ENCODE measurements at places on chromosomes 2 and 18. TPM values are rescaled to one million over a fixed set of nuclear protein-coding genes. Genes with fewer than 3 reads are reported as not detected.

The CNGA3 gene
- 0.57 TPM for polyA plus RNA-seq

The ASAP2 gene
- polyA plus RNA-seq = 18.8 TPM

The ACMSD gene
- 0.34 TPM for polyA plus RNA-seq

The COL4A4 gene
- 0.08 TPM for polyA plus RNA-seq

The ZRANB3 gene
- 8.0 TPM for polyA plus RNA-seq

The PRKCE gene
- 4.6 TPM for polyA plus RNA-seq

The ATIC gene
- 50.8 TPM for polyA plus RNA-seq

The NABP1 gene
- 16.0 TPM for polyA plus RNA-seq

The SGPP2 gene
- 1.4 TPM for polyA plus RNA-seq

The MARCO gene
- 1.4 TPM for polyA plus RNA-seq

The UGT1A5 gene
- polyA plus RNA-seq = not detected

The IHH gene
- not detected for polyA plus RNA-seq

The LINC00305 gene
- polyA plus RNA-seq = not detected

The SP140L gene
- 7.7 TPM for polyA plus RNA-seq

DNA sequence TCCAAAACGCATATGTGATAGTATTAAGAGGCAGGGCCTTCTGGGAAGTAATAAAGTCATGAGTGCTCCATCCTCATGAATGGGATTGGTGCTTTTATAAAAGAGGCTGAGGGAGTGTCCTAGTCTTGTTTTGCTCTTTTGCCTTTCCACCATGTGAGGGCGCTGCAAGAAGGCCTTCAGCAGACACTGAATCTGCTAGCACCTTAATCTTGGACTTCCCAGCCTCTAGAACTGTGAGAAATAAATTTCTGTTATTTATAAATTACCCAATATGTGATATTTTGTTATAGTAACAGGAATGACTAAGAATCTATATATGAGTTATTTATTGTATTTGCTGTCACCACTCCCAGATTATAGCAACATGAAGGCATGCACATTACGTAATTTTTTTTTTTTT lies 63.5 kb downstream of the PLA2R1 start:
- DNase-seq = no peak

GRCh38 chr18:61782545-61782944 lies 110.3 kb downstream of the RNF152 start:
- no peak for DNase-seq

GRCh38 chr2:181183878-181184542 lies 203.6 kb downstream of the UBE2E3 start:
- no peak for DNase-seq

DNA sequence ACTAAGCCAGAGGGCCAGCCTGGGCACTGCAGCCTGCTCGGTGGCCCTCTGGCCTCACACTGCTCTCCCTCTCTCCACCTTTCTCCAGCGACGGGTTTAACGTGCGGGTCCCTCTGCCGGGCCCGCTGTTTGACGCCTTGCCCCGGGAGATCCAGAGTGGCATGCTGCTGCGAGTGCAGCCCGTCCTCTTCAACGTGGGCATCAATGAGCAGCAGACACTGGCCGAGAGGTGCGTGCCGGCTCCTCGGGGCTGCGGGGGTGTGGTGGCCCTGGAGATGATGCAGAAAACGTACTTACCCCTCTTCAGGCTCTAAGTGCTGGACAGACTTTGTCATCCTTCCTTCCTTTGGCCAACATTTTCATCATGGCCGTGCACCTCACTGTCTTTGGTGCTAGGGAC lies 42.4 kb downstream of the COA5 start:
- no peak for DNase-seq

GRCh38 chr18:35326695-35327387 lies 17.4 kb downstream of the ZNF24 start:
- DNase-seq = no peak

GRCh38 chr2:101619191-101619591 lies 78.3 kb upstream of the MAP4K4 start:
- DNase-seq = no peak

DNA sequence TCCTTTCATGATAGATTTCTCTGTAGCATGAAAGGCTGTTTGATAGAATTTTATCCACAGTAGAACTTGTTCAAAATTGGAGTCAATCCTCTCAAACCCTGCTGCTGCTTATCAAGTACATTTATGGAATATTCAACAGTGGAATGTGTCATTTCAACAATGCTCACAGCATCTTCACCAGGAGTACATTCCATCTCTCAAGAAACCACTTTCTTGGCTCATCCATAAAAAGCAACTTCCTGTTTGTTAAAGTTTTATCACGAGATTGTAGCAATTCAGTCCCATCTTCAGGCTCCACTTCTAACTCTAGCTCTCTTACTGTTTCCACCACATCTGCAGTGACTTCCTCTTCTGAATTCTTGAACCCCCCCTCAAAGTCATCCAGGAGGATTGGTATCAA lies 29.4 kb downstream of the PDCL3 start:
- DNase-seq = no peak

- no peak for DNase-seq
These were observed 80.1 kb downstream of the SOCS6 start for GRCh38 chr18:70368903-70369302.

- no peak for DNase-seq
These were observed 381.8 kb upstream of the NRXN1 start for GRCh38 chr2:51413726-51414125.

- peak; percentile 50 for DNase-seq
These were observed 43.8 kb downstream of the SERTAD2 start for GRCh38 chr2:64609942-64610281.

GRCh38 chr2:125885340-125885739 lies 770.6 kb upstream of the GYPC start:
- DNase-seq = no peak

GRCh38 chr2:172710584-172711047 lies 25.0 kb upstream of the RAPGEF4 start:
- DNase-seq = peak; percentile 35

DNA sequence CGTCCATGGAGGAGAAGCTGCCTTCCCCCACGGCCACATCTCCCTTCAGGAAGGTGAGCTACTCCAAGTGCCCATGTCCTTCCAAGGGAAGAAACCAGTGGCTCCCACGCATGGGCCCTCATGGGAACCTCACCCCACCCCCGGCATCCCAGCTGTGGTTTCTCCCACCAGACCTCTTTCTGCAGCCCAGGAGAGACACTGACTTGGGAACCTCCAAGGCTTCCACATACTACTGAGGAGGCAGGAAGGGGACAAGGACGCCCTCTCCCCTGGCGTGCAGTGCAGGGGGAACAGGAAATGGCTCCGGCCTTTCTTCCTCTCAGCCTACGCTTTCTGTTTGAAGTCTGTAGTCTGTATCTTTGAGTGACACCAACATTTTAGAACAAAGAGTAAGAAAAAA lies 104.5 kb upstream of the EPC2 start:
- DNase-seq = no peak

- no peak for DNase-seq
These were observed 1642.6 kb upstream of the NXPH2 start for GRCh38 chr2:140422759-140423158.

DNA sequence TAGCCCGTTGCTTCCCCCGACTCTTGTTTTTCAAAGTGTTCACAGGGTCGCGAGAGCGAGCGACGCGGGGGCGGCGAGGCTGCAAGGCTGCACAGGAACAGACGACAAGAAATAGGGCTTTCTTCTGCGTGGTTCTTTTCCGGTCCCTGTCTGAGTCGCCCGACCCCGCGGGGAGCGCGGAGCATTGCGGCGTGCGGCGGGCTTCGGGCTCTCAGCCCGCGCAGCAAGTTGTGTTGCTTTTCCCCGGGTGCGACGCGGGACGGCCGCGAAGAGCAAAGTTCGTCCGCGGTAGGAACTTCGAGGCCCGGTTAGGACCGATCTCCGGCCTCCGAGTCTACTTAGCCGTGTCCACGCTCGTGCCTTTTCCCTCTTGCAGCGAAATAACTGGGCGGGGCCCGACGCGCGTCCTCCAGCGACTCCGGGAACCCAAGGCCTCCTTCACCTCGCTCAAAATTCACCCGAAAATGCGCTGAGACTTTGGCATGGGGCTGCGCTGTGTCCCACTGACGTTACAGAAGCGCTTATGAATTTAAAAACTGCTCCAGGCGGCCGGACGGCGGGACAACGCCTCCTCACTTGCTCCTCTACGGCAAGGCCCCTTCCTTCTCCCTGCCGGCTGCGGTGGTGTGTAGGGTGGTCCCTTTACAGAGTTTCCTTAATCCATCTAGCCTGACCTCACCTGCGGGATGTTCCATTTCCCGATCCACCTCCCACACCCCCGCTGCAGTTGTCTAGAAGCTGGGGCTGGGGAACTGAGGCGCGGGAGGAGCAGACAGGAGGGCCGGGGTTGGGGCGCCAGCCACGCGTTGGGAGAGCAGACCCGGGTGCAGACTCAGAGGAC lies 1.5 kb upstream of the BCL2L11 start:
- DNase-seq = peak; percentile 26

GRCh38 chr2:197261808-197262226 lies 48.8 kb downstream of the ANKRD44 start:
- DNase-seq = no peak

DNA sequence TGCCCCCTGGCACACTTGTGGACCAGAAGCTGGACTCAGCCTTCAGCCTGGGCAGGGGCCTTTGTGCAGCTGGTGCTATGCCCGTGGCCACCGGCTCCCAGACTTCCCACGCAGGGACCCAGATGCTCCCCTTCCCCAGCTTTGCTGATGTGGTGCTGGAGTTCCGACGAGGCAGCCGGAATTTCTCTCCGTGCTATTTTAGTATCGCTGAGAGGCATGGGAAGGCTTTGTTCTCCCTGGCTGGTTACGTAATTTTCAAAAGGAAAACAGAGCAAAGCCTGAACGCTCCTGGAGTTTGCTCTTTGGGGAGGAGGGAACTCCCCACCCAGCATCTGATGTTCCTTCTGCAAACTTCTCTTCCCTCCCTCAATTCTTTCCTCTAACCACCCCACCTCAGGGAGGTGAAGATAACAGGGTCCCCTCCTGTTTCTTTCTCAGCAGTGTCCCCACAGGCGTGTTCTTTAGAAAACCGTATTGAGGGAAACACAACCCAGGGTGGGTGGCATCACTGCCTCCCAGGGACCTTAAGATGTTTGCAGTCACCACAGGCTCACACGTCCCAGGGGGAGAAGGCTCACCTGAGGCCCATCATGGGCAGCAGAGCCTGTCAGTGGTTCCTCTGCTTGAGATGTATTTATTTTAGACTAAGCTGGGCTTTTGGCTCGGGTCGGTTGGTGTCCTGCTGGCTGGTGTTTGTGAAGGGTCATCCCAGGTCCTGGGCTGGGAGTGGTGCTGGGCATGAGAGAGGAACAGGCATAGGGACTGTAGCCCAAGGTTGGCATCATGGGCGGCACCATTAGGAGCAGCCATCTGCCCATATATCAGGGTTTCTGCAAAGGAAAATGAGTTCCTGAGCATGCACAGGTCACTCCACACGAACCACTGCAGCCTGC lies 95.0 kb downstream of the MAPK4 start:
- no peak for DNase-seq

DNA sequence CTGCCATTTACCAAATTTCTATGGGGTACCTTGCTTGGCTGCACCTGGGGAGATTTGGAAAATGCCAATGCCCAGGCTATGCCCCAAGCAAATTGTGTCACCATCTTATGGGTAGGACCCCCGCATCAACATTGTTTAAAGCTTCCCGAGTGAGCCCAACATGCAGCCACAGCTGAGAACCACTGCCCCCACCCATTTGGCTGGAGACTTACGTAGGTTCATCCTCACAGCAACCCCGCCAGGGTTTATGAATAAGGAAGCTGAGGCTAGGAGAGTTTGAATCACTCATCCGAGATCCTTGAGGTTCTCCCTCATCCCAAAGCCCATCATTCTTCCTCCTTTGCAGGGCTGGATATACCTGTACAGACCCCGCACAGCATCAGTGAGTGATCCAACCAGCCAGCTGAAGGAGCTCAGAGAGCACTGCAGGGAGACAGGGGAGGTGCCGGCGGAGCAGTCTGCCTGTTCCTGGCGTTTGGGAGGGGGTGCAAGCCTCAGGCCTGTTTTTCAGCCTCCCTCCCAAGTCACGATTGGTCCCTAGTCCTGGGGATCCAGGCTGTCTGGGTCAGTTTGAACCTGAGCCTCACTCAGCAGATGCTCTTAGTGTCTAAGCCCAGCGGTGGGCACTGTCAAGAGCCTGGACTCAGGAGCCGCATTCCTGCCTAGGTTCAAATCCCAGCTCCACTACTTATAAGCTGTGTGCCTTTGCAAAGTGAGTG lies 164.9 kb downstream of the SMAD7 start:
- DNase-seq = no peak

- DNase-seq = no peak
These were observed 35.5 kb downstream of the ITGA6 start for GRCh38 chr2:172462849-172463381.

DNA sequence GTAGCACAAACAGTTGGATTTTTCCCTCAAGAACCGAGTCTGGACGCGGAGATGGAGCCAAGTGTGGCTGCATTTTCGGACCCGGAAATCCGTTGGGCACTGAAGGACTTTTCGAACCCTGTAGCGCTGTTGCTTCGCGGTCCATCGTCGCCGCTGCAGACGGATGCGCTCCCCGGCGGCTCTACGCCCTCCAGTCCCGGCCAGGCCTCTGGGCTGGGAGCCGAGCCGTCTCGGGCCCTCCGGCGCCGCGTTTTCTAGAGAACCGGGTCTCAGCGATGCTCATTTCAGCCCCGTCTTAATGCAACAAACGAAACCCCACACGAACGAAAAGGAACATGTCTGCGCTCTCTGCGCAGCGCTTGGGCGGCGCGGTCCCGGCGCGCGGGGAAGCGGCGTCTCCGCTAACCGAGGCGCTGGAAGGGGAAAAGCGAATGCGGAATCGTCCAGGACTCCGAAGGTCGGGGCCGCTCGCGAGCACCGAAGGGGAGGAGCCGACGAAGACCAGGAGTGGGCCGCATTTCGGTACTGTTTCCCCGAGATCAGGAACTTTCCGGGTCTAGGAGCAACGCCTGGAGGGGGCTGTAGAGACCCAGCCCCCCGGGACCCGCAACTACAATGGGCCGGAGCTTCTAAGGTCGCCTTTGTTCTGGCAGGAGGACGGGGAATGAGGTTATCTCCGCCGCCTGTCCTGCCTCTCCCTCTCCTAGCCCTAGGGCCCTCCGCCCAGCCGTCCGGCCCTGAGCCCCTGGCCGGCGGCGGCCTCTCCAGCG lies 3.2 kb downstream of the EMX1 start:
- DNase-seq = peak; percentile 37

DNA sequence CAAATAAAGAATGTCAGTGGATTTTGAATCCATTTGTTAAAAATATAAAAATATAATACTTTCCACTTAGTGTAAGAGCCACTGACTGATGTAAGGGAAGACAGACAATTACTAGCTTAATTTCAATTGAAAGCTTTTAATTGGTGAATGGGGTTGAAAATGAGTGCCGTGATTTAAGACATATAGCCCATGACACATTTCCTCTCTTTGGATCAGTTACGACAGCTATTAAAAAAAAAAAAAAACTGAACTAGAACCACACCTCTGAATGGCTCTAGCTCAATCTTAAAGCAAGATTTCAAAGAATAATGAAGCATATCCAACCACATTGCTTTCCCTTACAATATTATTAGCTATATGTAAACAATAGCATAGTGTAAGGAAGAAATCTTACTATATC lies 44.0 kb downstream of the CIB4 start:
- DNase-seq = no peak

DNA sequence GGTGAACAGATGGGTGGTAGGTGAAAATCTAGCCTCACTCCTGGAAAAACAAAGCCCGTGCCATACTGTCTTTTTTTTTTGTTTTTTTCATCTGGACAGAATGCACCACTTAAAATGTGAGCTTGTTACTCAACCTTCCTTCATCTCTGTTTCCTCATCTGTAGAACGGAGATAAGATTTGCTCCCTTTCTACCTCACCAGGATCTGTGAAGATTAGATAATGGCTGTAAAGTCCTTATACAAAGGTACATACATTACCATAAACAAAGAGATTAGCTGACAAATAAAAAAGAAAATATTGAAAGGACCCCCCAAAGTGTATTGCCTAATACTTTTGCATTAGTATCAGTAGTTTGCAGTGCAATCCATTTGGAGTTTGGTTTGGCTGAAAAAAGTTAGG lies 75.4 kb upstream of the ZEB2 start:
- DNase-seq = no peak

Measured in hindlimb muscle (tissue), 1 donor.